ENCODE measurements at places on chromosomes 1 and 21.

DNA sequence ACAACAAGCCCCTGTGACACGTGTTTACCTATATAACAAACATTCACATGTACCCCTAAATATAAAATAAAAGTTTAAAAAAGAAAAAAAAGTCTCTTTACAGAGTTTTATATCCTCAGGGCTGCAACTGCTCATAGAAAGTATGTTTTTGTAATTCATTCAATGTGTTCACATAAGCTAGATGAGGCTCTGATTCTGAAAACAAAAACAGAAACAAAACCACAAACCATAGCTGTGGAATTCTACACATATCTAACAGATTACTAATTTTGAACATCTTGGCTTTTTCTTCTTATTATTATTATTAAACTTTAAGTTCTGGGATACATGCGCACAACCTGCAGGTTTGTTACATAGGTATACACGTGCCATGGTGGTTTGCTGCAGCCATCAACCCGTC, 579.6 kb upstream of the ZRANB2 start:
- no peak for DNase-seq

DNA sequence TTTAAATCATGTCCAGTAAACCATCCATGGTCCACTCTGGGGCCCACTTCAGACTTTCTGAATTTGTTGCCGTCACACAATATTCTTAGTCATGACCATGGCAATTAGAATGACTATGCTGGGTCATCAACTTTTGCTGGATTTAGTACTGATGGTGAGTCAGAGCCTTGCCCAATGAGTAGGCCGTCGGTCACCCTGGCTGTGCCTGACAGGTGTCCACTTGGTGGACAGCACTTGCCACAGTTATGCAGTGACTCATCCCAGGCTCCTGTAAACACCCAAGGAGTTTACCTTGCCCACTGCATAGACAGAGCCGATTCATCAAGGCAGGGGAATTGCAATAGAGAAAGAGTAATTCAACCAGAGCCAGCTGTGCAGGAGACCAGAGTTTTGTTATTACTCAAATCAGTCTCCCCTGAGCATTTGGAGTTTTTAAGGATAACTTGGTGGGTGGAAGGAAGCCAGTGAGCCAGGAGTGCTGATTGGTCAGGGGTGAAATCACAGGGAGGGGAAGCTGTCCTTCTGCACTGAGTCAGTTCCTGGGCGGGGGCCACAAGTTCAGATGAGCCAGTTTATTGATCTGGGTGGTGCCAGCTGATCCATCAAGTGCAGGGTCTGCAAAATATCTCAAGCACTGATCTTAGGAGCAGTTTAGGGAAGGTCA, 333.8 kb downstream of the PTPRU start:
- no peak for DNase-seq

- no peak for DNase-seq
Observed at GRCh38 chr21:38307771-38308531, 51.2 kb downstream of the KCNJ15 start.

DNA sequence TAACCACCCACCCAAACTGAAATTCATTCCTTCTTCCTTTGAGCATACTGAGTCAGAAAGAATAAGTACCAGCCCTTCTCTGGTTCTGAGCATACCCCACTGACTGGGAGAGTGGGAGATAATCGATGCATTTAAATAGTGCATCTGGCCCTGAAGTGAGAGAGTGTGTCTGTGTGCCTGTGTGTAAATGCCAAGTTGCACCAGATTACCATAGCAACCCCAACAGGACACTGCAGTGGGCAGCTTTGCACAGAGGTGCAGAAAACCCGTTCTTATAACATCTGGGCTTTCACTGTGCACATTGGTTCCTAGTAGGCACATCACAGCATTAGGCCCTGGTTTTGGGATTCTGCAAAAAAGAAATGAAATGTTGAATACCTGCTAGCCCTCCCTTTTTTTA, 2.3 kb downstream of the ASTN1 start:
- no peak for DNase-seq

DNA sequence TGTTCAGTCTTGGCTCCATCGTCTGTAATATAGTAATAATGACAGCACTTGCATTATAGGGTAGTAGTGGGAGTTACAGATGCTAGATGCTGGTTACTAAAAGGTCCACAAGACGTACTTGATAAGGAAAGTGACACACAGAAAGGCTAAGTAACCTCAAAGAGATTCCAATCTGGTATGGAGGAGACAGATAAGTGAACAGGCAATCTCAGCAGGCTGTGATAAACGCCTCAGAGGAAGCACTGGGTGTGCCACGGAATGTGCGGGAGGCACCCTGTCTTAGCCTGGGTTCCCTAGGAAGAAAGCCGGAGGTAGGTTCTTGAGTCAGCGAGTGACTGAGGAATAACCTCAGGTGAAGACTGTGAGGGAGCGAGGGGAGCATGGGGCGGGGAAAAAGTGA, 4.6 kb upstream of the CTPS1 start:
- DNase-seq: no peak

GRCh38 chr1:85372683-85373377, 92.1 kb downstream of the DDAH1 start:
- no peak for DNase-seq

DNA sequence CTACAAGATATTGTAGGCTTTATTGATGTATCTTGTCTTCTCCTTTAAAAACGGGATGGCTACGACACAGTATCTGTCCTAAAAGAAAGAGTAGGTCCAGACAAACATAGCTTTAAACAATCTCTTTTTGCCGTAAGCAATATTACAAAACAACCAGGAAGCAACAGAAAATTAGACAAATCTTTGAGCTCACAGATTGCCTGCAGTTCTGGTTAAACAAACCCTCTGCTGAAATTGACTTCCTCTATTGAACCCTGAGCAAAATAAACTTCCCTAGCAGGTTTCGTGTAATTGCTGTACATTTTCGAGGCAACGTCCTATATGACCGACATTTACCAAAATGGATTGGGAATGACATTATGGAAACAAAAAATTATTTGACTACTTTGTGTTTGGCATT, 50.6 kb downstream of the CHML start:
- DNase-seq: no peak

GRCh38 chr1:160124705-160125478, 9.3 kb downstream of the ATP1A2 start:
- no peak for DNase-seq

- no peak for DNase-seq
Observed at GRCh38 chr1:183961132-183961531, 76.4 kb downstream of the COLGALT2 start.

DNA sequence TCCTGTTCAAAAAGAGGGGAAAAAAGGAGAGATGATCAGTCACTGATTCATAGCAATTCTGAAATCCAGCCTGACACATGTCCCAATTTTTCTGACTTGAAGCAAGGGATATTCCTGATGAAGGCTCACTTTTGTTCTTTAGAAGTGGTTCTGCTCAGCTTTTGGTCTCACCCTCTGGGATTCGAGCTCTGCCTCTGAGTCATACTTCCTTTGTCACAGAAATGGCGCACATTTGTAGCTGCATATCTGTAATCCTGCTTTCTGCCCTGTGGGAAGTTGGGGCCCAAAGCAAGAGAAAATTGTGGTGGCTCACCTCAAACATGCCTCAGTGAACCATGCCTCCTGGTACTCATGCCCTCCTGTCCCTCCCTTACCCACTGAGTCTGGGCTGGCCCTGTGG, 22.3 kb upstream of the FAM78B start:
- DNase-seq: no peak

DNA sequence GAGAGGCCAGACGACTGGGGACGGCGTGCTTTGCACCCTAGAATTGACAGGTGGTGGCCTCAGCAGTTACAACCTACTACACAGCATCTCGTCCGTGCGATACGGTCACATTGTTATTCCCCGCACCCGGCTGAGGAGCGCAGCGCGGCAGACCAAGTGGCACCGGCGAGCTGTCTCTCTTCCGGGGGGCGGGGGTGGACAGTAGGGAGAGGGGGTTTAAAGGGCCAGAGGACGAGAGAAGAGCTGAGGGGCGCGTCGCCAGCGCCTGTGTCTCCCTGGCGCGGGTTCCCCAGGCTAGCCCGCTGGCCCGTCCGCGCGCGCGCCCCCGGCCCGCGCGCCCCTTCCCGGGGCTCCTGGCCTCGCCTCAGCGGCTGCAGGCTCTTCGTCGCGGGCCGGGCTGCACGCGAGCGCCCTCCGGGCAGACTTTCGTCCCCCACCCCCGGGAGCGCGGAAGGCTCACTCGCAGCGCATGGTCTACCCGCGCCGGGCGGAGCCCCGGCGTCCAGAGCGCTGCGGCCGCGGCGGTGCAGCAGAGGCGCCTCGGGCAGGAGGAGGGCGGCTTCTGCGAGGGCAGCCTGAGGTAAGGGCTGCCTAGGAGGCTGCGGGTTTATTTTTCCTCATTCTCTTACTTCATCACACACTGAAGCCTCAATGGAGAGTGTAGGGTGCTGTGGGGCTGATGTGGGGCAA, at the start of gene PDE4B:
TSS of gene PDE4B (plus strand) at position 227 of the 690 bp plus-strand sequence.
- DNase-seq: no peak

- no peak for DNase-seq
Observed at GRCh38 chr1:225811622-225812487, 1.9 kb downstream of the EPHX1 start.

DNA sequence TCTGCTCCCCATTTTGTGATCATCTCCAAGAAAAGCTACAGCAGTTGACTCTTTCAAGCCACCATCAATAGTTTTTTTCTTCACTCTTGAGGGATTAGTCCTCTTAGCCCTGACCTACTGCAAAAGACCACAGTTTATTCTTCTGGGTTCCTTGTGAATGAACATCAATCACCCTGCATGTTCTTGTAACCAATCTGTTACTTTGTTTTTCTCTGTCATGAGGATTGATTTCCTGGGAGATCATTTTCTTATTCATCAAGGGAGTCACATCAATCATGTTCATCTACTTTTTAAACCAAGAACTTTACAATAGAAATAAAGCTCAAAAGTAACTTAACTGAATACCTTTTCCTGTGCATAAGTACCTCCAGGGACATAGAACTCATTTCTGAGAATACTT, 21.8 kb downstream of the ILDR2 start:
- DNase-seq: no peak

Measured in stimulated activated CD4-positive, alpha-beta T cell treated with anti-CD3 and anti-CD28 coated beads, Interleukin-2, amount 100 ng/mL, for 24 hours (primary cell).